ENCODE measurements at places on chromosomes 5 and 9. TPM values are rescaled to one million over a fixed set of nuclear protein-coding genes. Genes with fewer than 3 reads are reported as not detected.

Gene CARD6
- 3.1 TPM for total RNA-seq

Gene CCDC112
- 1.0 TPM for total RNA-seq

Gene APBA1
- total RNA-seq = 2.6 TPM

Gene GDNF
- total RNA-seq = 0.52 TPM

Gene FUT7
- total RNA-seq = not detected

Gene OR1J2
- not detected for total RNA-seq

Gene PAM
- total RNA-seq = 95.5 TPM

Gene HAND1
- not detected for total RNA-seq

Gene FCN2
- 1.0 TPM for total RNA-seq

Gene GNA14
- total RNA-seq = 3.7 TPM

Gene LURAP1L
- 14.1 TPM for total RNA-seq

Gene ARHGEF37
- total RNA-seq = 2.1 TPM

Gene PCDHB12
- total RNA-seq = 1.6 TPM

Gene INSYN2B
- total RNA-seq = not detected

Gene TRPM3
- total RNA-seq = 1.6 TPM

Gene BTNL8
- not detected for total RNA-seq

Gene NR2F1-AS1
- 5.2 TPM for total RNA-seq

Gene IL3
- not detected for total RNA-seq

Gene FBXL7
- total RNA-seq = 3.7 TPM

Gene PCDH12
- 12.0 TPM for total RNA-seq

Gene RNF183
- total RNA-seq = not detected

Gene ALDH1A1
- 52.7 TPM for total RNA-seq

Gene LYRM7
- 13.6 TPM for total RNA-seq

Gene ZNF189
- 28.7 TPM for total RNA-seq

Gene SLC22A4
- 3.1 TPM for total RNA-seq

Gene PCDHGC3
- 38.1 TPM for total RNA-seq

Gene C5orf58
- total RNA-seq = not detected

Gene PRRX2
- 3.1 TPM for total RNA-seq

Gene SPATA31A7
- total RNA-seq = not detected

Gene REEP2
- 7.3 TPM for total RNA-seq

Gene ENG
- total RNA-seq = 9.4 TPM
